CD4-positive, alpha-beta T cell treated with Interferon gamma for 1 hour (primary cell): ENCODE measurements at places on chromosomes 12 and 14.

- no peak for DNase-seq
Observed at GRCh38 chr14:31410048-31410650, 10.2 kb downstream of the HEATR5A start.

DNA sequence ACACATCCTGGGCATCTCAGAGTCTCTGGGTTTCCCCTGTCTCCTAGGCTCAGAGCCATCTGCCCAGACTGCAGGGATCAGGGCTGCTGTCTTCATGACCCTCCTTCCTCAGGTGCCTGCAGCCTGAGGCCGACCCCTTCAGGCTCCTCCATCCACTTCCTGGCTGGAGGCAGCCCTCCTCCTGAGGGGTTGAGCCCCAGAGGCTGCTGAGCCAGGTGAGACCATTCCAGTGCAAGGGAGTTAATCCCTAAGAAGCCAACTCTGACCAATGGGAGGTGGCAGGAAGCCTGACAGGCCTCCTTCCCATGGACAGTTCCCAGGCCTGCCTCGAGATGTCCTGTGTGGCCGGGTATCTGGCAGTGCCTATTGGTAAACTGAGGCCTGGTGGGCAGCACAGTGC, 8.4 kb upstream of the PPP4R4 start:
- DNase-seq: no peak

DNA sequence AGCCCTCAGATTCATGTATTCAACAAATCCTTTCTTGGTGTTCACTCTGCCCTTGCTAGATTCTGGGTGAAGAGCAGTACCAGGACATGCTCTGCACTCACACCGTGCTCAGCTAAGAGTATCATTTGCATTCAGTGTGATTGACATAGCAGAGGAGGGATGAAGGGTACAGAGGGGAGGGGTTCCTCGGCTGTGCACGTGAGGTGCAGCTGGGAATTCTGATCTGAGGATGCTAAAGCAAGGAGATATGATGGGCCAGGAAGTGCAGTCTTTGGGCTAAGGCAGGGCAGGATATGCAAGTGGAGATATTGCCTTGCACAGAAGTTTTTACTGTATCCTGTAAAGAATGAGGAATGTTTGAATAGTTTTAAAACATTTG, 108.6 kb downstream of the FGD4 start:
- DNase-seq: no peak

DNA sequence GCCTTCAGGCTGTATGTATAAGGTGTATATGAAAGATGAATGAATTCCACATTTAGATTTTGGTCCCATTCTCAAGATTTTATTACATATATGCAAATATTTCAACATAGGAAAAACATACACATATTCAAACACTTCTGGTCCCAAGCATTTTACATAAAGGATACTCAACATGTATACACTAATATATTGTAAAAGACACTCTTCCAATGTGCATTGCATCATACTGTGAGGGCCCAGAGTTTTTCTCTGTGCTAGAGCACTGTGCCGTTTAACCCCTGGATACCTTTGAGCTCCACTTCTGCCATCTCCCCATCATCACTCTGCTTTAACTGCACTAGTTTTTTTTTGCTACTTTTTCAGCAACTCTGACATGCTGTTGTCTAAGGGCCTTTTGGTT, 48.1 kb downstream of the ZDHHC17 start:
- DNase-seq: no peak

- DNase-seq: no peak
Observed at GRCh38 chr12:6758506-6759095, 5.7 kb upstream of the MLF2 start.
